AG20443 (cell line): ENCODE measurements at places on chromosomes 2 and 18.

DNA sequence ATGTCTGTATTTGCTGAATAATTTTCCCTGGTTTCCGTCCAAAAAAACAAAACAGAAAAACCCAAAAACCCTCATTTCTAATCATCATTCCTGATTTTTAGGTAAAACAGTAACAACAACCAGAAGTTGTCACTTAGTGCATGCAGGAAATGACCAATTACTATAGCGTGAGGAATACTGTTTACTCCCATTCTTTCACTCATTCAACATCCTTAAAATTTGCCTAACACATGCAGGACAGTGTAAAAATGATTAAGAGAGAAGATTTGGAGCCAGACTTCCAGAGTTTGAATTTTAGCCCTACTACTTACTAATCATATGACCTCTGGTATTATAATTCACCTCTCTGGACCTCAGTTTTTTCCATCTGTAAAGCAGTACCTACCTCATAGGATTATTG lies 83.1 kb downstream of the FIGN start:
- peak; percentile 17 for DNase-seq

DNA sequence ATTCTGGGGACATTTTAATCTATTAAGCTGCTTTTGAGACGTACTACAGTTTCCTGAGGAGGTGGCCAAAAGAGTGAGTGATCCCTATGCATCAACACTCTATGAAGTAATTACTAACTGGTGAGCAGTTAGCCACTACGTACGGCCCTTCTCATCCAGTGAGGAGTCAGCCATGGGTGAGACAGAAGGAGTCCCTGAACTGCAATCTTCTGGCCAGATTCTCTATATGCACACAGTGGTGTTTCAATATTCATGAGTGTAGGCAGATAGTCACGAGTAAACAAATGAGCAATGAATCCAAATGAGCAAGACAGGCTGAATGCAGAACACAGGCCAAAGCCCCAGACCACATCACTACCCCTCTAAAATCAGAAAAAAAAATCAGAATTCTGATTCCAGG lies 29.8 kb upstream of the TMEM214 start:
- DNase-seq: no peak

- DNase-seq: no peak
Measured at GRCh38 chr2:22867973-22868372, 517.0 kb upstream of the KLHL29 start.

- no peak for DNase-seq
Measured at GRCh38 chr2:166499281-166499680, 5.2 kb upstream of the SCN7A start.

DNA sequence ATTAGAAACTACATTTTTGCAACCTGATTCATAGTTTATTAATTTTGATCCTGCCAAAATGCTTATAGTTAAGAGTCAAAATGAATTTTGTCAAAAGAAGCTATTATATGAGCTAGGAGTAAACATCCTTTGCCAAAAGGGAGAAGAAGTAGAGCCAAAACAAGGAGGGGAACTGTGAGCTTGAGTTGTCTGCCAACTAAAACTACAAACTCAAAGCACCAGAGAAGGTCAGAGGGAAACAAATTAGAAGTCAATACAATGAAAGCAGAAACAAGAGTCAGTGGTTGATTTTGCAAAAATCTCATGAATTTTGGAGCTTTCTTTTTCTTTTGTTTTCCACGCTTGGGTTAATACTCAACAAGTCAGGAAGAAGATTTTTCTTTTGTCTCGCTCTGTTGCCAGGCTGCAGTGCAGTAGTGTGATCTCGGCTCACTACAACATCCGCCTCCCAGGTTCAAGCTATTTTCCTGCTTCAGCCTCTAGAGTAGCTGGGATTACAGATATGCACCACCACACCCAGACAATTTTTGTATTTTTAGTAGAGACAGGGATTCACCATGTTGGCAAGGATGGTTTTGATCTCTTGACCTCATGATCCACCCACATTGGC lies 508.5 kb downstream of the RIT2 start:
- DNase-seq: no peak
